Stimulated activated CD4-positive, alpha-beta T cell treated with anti-CD3 and anti-CD28 coated beads, Interleukin-1b, Interleukin-23, amount 100 ng/mL, for 1 hour (primary cell): ENCODE measurements at places on chromosomes 16 and 17.

- DNase-seq, result no peak
Measured at GRCh38 chr16:4481526-4481925, 5.3 kb downstream of the HMOX2 start.

GRCh38 chr17:66281661-66282369 is 20.6 kb upstream of the PRKCA start:
- DNase-seq, result no peak

DNA sequence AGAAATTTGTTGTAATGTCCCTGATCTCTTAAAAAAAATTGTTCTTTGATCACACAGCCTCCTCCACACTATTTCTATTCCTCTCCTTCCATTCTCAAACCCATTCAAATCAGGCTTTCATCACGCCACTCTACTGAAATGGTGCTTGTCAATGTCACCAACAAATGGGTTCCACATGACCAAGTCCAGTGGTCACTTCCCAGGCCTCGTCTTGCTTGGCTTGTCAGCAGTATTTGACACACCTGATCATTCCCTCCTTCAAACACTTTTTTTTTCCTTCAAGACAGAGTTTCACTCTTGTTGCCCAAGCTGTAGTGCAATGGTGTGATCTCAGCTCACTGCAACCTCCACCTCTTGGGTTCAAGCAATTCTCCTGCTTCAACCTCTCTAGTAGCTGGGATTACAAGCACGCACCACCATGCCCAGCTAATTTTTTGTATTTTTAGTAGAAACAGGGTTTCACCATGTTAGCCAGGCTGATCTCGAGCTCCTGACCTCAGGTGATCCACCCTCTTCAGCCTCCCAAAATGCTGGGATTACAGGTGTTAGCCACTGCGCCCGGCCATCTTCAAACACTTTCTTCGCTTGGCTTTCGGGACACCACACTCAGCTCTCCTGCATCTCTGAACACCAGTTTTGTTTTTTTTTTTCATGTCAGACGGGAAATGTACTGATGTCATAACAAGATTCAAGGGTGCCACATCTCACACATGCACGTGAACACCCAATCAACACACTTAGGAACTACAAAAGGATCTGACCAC is 18.3 kb downstream of the NQO1 start:
- DNase-seq, result no peak

GRCh38 chr16:89815639-89816348 is 653 bp downstream of the FANCA start:
- no peak for DNase-seq
